ENCODE measurements at places on chromosomes 5 and 9.

- DNase-seq: no peak
Observed at GRCh38 chr9:18826248-18826647, 206.8 kb downstream of the SAXO1 start.

GRCh38 chr5:147804334-147804733, 21.8 kb upstream of the JAKMIP2 start:
- DNase-seq: peak; percentile 6

GRCh38 chr9:86511614-86512360, 157.6 kb upstream of the TUT7 start:
- DNase-seq: no peak

DNA sequence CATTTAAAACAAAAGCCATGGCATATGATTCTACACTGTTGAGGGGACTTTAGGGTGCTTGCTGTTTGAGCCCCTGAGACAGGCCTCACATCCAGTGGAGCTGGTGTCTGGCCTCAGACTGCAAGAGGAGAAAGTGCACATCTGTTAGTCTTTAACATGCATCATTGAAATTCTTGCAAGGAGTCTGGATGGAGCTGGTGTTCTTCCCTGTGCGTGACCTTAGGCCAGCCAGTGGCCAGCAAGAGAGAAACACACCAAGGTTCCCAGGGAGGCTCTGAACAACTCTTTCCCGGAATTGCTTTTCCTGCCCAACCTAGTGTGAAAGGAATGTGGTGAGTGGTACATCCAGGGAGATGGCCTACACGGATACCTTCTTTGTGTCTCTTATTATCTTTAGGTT, 282.8 kb upstream of the TNC start:
- DNase-seq: peak; percentile 56

DNA sequence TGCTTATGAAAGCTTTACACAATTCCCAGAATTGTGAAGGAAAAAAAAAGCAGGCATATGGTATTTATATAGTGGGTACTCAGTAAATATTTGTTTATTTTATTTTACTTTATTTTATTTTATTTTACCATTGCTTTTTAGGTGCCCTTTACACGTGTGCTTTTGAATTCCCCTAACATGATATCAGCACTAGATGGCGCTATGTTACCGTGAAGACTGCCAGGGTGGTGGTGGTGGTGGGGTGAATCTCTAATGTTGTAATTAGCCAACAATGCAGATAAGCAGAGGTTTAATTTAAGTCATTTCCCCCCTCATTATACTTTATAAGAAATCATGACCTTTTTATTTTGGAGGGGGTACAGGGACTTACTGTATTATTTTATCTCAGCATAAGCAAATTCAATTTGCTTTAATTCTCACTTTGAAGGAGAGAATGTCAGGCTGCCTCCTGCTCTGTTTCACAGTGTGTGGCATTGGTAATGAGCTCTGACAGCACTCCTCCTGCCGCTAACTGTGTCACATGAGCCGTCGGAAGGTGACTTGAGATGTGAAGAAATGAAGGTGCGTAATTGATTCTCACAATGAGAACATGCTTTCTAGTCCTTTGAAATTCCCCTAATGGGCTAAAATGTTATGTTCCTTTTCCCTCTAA, 165.6 kb downstream of the YTHDC2 start:
- DNase-seq: peak; percentile 34

GRCh38 chr9:89744730-89745129, 139.9 kb downstream of the GADD45G start:
- DNase-seq: no peak

DNA sequence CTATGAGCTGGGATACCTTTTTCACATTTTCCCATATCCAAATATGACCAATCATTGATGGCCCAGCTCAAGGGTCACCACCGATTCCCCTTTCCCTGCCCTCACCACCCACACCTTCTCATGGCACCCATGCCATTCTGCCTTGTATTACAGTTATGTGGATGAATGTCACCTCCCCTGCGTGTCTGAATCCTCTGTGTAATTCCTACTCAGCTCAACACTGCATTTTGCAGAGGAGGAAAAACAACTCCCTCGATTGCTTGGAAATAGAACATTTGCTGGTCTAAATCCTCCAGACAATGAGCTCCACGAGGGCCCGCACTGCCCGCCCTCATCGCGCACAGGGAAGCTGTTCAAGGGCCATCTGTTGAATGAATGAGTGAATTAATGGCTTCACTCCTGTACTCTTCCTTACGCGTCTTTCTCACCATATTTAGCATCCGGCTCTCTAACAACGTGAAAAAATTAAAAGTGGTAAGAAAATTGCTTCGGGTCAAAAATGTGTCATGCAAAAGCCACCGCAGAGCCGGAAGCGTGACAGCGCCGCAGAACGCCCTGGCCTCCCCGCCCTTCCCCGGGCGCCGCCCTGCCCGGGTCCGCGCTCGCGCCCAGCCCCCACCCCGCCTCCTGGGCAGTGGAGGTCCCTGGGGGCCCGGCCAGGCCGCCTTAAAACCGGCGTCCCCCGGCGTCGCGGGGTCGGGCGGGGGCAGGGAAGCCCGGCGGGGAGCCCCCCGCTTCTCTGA, 704 bp downstream of the SUSD1 start:
- DNase-seq: peak; percentile 82

- peak; percentile 69 for DNase-seq
Observed at GRCh38 chr5:137997726-137998213, 35.1 kb downstream of the FAM13B start.

DNA sequence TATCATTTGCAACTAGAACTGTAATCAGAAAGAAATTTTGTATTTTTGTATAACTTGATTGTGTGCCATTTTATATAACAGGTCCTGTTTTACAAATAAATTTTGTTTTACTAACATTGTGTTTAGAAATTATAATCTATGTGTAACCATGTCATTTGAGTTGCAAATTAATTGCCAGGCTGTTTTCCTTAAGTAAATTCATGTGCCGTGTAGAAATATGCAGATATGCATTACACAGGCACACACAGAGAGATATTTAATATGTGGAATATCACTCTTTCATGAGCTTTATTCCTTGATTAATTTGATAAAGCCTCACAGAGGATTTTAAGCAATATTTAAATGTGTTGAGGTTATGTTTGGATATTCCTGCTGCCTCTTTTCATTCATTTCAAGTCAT, 56.5 kb upstream of the FSD1L start:
- DNase-seq: no peak

- DNase-seq: no peak
Observed at GRCh38 chr5:179798144-179798770, 4.5 kb downstream of the LTC4S start.

DNA sequence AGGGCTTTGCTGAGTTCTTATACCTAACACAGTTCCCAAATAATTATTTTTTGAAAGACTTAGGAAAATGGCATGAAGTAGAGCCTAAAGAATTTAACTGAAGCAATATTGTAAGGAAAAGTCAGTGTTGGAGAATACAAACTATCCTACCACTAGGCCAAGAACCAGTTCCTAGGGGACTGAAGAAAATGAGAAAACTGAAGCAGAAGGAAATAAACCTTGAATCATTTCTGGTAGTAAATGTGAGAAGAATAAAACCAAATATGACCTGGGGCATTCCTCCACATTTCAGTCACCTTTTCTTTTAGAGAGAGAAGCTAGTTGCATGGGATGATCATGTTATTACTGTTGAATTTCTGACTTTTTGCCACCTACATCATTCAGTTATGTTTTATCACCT, 1393.9 kb upstream of the C9orf72 start:
- no peak for DNase-seq

- peak; percentile 85 for DNase-seq
Observed at GRCh38 chr9:91395553-91396471, 27.8 kb downstream of the NFIL3 start.

DNA sequence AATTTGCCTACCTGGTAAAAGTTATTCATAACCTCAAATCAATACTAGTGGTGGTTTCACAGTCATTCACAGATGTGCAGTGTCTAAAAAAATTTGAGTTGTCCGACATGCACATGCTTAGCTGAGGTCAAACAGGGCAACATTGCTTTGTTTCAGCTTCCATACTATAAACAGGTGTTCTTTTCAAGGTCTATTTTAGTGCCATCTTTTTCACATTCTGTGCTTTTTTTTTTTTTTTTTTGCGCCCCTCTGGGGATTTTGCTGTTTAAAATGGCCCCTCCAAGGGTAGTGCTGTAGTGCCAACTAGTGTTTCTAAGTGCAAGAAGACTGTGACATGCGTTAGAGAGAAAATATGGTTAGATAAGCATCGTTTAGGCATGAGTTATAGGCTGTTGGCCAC, 14.5 kb downstream of the PHAX start:
- no peak for DNase-seq

DNA sequence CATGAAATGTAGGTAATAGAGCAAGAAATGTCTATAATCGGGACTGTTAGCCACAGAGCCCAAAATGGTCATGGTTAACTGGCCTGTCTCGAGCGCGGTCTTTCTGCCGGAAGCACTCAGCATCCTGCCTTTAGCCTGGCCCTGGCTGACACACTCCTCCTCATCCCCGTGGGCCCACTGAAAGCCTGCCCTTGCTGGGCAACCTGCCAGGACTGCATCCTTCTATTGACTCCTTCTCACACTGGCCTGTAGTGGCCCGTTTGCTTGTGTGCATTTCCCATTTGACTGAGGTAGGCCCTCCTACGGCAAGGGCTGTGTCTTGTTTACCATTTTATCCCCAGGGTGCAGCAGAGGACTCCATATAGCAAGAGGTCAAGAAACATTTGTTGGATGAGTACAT, 215.7 kb downstream of the ATPSCKMT start:
- no peak for DNase-seq

DNA sequence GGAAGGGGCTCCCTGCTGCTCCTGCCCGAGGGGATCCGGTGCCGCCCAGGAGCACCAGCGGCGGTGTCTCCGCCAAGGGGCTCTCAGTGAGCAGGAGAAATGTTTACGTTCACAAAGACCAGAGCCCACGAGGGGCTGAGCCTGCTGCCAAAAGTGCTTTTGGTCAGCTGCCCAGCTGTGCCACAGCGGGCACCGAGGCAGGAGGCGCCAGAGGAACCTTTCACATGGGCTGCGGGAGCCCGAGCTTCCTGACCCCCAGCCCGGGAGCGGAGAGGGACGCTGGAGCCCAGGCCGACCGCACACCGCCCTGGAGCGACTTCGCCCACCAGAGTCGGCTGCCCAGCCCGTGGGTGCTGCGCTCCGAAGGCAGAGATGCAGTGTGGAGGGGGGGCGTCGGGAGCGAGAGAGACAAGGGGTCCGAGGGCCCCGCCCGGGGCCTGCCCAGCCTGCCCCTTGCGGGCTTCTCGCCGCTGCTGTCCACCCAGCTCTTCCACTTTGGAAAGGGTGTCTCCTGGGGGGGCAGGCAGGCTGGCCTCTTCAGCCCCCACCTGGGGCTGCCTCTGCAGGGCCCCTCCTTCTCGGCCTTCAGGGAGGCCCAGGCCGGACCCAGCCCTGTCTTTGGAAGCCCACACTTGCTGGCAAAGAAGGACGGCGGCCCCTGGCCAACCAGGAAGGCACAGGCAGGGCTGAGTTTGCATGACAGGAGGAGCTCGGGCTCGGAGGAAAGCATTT, 7.9 kb downstream of the PPP1R26 start:
- no peak for DNase-seq

GRCh38 chr5:91266184-91266705, 116.9 kb downstream of the ARRDC3 start:
- peak; percentile 71 for DNase-seq

DNA sequence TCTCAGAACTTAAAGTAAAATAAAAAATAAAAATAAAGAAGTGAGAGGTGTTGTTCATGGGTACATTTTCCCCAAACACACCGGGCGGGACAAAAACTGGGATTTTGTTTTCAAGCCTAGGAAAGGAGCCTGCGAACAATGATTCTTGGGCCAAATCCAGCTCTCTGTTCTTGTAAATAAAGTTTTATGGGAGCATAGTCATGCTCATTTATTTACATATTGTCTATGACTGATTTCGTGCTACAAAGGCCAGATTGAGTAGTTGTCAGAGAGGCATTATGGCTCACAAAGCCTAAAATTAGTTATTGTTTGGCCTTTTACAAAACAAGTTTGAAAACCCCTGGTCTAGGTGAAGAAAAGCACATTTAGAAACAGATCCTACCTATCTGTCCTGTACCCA, 821.0 kb upstream of the GRAMD2B start:
- DNase-seq: no peak

DNA sequence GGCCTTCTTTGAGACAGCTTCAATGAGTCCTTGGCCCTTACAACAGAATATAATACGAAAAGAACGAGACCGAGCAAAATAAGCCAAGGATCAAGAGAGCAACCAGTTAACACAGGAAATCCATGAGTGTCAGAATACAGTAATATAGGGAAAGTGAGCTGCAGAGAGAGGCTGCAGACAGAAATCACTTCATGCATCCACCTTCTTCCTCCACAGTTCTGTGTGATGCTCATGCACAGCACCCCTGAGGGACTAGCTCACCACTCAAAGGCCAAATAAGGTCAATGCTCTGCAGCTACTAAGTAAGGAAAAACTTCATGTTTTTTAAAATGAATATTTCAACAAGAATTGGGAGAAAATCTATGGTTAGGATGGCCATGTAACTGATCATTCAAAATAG, 257.1 kb downstream of the MCTP1 start:
- DNase-seq: no peak

DNA sequence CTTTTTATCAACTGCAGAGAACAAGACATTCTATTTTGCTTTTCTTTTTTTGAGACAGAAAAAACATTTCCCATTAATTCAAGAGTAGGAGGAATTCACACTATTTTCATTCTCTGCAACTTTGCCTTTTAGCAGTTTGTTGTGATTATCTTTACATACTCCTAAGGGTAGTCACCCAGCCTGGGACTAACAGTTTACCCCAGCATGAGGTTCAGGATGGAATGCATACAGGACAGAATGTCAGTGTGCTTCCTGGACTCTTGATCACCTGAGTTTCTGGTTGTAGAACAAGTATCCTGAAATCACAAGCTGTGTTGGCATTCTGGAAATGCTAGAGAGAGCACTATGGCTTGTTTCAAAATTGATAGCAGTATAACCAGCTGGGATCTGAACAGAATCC, 368.1 kb downstream of the KIF4B start:
- DNase-seq: no peak

- DNase-seq: peak; percentile 40
Observed at GRCh38 chr9:79765466-79765865, 193.7 kb downstream of the TLE4 start.

DNA sequence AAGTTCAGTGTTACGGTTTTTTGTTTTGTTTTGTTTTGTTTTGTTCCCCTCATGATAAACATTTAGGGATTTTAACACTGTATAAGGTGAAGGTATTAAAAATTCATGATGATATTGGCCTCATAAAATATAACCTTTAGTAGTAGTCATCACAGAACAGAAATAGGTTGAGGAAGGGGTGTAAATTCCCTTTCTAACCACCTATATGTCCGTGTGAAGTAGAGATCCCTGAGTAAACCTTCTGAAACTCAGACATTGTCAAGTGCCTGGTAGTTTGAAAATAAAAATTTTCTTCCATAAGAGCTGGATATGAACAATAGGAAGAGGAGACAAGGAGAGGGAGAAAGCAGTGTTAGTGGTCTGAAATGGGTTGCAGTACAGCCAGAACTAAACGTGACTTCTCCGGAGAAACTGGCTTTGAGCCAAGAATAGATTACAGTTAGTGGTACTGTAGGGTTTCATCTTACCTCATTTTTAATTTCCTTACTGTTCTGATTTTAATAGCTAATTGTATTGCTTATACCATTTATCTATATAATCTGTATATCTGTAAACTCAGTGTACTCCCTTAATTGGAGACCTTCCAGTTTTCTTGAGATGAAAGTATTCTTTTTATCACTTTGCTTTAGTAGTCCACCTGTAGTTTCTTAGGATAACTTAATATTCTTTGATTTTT, 18.3 kb downstream of the UGCG start:
- no peak for DNase-seq
